ENCODE measurements at places on chromosomes 6 and 20.

DNA sequence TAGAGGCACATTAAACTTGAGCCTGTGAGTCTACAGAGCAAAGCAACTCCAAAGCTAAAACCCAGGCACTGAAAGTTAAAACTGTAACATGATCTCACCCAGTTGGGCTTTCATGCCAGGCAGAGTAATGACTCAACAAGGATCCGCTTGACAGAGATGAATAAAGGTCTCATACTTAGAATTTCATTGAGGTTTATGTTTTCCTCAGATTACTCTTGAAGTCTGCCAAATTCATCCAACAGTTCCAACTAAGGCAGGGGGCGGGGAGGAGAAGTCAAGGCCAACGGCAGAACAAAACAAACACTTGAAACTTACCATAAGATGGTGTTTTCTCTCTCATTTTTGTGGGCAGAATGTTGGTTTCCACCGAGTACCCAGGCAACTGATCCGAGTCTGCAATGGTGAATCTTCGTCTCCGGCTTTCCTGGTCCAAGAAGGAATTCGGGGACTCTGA, 54.0 kb upstream of the IPCEF1 start:
- no peak for ATAC-seq

DNA sequence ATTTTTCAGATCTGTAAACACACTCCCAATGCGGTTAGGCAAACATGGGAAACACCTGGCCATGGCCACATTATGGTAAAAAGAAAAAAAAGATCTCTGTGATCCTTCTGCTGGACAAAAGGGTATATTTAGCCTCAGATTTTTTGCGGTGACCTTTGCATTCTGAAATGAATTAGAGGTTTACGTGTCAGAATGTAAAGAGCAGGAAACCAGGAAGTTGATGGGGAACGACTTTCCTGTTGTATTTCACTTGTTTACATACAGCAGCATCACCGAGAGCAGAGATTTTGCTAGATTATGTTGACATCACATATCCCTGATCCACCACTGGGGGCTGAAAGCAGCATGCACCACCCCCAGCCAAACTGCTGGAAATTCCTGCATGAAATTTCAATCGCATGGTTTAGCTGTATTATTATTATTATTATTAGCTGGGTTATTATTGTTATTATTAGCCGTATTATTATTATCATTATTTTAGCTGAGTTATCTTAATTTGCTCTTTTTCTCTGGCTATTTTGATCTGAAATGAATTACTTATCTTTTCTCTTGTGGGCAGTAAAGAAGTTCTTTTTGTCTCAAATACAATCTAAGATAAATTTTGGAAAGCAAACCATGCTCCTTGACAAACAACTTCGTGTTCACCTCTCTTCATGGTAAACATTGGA, 189.4 kb downstream of the ZFP64 start:
- no peak for ATAC-seq

DNA sequence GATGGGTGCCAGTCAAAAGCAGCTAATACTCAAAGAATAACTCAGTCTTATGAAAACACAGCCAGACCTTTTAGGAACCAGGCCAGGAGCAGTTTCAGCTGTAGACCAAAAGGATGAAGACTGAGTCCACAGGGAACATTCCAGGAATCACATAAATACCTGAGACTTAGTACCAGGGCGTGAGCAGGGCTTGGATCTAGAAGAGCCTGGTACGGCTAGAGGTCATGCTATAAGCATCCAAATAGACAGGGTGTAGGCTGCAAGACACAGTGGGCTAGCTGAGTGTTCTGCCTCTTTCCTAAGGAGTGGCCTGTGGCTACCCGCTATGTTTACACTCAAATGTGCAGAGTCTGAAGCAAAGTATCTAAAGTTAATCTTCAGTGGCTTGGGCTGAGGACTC, 29.5 kb upstream of the LRRC1 start:
- no peak for ATAC-seq

DNA sequence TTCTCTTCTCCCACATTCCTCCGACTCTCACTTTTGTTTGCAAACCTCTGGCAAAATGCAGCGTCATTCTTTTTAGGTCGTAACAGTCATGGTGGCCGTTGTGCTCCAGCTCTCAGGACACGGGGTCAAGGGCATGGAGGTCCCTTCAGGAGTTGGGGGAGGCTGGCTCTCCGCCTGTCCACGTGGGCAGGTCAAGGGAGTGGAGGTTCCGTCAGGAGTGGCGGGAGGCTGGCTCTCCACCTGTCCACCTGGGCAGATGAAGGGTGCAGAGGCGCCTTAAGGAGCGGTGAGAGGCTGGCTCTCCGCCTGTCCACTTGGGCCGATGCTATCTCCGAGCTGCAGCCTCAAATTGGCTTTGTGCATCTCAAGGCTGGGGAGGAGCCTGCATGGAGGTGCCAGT, 98.0 kb downstream of the ERMARD start:
- ATAC-seq, result no peak

DNA sequence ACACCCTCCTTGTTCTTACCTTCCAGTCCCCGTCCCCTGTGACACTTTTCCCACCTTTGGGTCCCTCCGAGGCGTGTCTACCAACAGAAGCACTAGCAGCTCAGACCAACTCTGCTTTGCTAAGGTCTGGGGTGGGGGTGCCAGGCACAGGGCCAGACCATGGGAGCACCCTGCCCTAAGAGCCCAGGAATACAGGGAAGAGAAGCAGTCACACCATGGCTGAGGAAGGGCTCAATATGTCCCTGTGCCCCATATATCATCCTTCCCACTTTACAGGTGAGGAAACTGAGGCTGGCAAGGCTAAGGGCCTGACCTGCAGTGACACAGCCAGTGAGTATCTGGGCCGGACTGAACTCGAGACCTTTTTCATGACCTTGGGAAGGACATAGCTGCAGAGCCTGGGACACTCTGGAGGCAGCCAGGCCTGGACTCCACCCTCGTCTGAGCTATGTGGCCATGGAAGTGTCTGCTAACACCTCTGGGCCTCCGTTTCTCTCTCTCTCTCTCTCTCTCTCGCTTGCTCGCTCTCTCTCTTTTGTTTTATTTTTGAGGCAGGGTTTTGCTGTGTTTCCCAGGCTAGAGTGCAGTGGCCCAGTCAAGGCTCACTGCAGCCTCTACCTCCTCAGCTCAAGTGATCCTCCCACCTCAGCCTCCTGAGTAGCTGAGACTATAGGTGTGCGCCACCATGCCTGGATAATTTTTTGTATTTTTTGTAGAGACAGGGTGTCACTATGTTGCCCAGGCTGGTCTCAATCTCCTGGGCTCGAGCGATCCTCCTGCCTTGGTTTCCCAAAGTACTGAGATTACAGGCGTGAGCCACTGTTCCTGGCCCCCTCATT, 156.7 kb downstream of the GRM4 start:
- no peak for ATAC-seq

GRCh38 chr20:761418-762381, 6.6 kb downstream of the SLC52A3 start:
- no peak for ATAC-seq

- ATAC-seq, result no peak
Observed at GRCh38 chr20:408843-409696, 971 bp downstream of the RBCK1 start.

DNA sequence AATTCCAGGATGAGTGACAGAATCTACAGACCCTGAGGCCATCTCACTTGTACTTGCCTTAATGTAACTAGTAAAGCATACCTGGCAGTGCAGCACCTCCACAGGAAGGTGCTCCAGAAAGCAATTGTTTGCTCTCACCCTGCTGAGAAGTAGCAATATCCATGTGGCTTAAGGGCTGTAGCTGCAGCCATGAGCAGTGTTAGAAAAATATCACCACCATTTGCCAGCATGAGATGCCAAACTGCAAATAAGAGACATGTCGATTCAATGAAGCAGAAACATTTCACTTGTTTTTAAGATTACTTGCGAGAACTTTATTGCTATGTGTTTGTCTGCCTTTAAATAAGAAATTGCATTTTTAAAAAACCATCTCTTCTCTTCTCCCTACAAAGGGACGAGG, 151.5 kb downstream of the PRL start:
- ATAC-seq, result no peak

DNA sequence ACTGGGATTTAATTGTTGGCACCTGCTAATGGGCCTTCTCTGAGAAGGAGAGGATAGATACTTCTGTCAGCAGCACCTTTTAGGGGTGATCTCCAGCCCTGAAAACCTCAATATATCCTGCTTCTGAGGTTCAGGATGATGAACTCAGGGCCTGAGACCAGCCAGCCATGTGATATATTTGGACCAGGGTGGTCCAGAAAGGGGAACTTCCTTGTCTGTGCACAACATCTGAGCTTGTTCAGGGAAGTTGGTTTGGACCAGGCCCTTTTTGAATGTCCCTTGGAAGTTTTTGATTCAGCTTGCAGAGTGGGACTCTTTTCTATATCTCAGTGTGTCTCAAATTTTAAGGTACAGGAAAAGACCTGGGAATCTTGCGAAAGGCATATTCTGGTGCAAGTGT, 85.8 kb downstream of the GFRA4 start:
- no peak for ATAC-seq

DNA sequence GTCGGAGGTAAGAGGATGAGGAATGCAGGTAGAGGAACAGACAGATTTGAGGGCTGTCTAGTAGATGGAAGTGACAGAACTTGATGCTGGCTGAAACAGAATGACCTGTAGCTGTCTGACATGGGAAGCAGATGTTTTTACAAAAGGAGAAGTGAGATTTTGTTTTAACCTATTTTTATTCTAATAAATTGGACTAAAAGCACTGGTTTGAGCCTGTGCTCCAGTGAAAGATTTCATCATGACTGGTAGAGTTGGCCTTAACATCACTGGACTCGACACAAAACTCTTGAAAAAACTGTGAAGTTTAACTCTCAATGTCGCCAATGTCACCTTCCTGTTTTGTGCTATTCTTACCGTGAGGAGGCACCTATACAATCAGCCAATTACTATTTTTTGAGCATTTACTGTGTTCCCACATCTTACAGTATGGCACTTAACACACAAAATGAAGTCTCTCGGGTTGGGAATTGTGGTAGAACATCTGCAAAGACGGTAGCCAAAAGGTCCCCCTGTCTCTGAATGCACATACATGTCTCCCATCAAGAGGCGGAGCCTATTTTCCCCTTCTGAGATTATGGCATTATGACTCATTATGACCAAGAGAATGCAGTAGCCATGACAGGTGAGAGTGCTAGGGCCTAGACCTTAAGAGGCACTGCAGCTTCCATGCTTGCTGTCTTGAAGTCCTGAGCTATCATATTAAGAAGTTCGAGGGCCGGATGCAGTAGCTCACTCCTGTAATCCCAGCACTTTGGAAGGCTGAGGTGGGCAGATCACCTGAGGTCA, 93.2 kb downstream of the FOXF2 start:
- ATAC-seq, result peak; percentile 63

DNA sequence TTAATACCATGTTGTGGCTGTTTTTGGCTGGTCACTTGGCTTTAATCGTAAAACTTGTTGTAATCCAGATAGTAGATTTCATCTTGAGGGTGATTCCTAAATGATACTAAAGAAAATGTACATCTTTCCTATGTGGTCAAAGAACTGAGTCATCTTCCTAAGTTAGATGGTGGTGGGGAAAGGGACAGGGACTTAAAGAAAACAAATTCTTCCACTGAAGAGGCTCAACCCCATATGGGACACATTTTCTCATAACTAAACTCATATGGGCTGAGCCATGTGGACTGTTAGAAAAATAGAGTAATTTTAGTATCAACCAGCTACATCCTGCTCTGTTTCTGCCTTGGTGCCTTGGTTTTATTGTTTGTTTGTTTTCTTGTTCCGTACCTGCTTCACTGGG, 155.8 kb downstream of the TSHZ2 start:
- ATAC-seq, result no peak

DNA sequence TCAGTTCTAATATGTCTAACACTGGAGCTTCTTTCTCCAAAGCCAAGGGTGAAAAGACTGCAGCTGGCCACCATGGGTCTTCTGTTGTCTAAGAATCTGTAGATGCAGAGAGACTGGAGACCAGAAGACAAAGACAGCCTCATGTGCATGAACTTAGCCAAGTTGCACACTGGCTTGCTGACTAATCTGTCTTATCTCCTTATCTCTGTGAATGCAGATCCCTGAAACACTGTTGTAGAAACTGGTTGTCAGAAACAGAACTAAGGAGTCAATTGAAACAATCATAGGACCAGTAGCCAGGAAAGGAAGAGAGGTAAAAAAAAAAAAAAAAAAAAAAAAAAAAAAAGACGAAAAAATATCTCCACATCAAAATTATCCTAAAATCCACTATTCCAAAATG, 109.7 kb downstream of the BFSP1 start:
- ATAC-seq, result no peak

DNA sequence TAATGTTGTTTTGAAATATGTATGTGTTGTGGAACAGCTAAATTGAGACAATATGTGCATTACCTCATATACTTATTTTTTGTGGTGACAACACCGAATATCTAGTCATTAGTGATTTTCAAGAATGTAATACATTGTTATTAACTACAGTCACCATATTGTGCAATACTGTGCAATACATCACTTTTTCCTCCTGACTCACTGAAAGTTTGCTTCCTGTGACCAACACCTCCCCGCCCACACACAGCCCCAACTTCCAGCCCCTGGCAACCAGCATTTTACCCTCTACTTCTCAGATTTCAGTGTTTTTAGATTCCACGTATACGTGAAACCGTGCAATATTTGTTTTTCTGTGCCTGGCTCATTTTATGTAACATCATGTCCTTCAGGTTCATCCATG, 627.9 kb downstream of the PRKN start:
- ATAC-seq, result no peak

DNA sequence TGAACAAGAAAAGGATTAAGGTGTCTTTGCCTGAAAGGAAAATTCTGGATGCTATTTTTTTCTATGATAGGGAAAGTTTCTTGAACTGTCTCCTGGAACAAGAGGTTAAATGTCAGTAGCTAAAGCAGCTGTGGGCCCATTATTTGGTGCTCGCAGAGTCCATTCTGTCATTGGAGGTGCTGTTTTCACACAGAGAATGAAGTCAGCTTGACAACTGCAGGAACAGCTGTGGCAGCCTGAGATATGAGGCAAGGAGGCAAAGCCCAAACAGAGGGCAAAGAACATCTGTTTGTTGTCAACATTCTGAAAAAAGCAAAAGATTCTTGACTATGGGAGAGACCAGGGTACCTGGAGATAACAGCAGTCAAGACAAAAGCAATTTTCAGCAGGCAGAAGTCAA, 548.2 kb downstream of the KIF16B start:
- ATAC-seq, result no peak

DNA sequence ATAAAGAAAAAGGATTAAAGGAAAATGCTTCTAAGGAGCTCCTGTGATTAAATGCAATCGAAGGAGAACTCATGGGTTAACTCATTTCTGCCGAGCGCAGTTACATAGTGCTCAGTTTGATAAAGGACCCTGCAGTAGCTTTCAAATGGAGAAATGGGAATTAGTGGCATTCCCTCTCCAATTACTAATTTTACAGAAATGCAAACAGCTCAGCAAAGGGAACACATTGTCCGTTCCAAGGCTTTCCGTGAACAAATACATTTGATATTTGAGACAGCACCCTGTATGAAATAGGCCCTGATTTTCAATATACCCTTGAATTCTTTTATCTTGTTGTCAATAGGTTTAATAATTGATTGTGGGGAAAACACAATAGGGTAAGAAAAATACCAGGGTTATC, 375.9 kb upstream of the TSHZ2 start:
- ATAC-seq, result no peak

Measured in stimulated activated memory B cell treated with anti-CD40 and anti-IgM and Interleukin-4, amounts not matched to agents 10 μg/mL and 1 μg/mL and 100 μg/mL, for 72 hours (primary cell).